ENCODE measurements at places on chromosomes 1 and 21. TPM values are rescaled to one million over a fixed set of nuclear protein-coding genes. Genes with fewer than 3 reads are reported as not detected.

SLC37A1 gene
- total RNA-seq, result 2.0 TPM

- peak; percentile 76 for DNase-seq
Observed at GRCh38 chr1:212432661-212433576, at the start of gene NENF. Gene NENF, plus strand, starts transcription at chr1:212432920. Its CDS starts 24 bp downstream, at chr1:212432944.

DNA sequence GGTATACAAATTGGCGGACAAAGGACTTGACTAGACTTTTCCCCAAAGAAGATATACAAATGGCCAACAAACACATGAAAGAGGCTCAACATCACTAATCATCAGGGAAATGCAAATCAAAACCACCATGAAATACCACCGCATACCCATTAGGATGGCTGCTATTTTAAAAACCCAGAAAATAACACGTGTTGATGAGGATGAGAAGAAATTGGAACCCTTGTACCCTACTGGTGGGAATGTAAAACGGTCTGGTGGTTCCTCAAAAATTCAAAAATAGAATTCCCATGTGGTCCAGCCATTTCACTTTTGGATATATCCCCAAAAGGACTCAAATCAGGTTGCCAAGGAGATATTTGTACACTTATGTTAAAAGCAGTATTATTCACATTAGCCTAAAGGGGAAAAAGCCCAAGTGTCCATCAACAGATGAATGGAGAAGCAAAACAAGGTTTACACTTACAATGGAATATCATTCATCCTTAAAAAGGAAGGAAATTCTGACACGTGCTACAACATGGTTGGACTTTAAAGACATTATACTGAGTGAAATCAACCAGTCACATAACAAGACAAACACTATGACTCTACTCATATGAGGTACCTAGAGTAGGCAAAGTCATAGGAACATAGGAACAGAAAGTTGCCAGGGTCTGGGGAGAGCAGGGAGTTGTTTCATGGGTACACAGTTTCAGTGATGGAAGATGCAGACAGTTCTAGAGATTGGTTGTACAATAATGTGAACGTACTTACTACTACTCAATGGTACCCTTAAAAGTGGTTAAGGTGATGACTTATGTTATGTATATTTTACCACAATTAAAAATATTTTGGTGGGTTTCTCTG is 17.0 kb downstream of the CD34 start:
- DNase-seq, result no peak

GRCh38 chr1:160048335-160048734 is 16.5 kb upstream of the PIGM start:
- no peak for DNase-seq

DNA sequence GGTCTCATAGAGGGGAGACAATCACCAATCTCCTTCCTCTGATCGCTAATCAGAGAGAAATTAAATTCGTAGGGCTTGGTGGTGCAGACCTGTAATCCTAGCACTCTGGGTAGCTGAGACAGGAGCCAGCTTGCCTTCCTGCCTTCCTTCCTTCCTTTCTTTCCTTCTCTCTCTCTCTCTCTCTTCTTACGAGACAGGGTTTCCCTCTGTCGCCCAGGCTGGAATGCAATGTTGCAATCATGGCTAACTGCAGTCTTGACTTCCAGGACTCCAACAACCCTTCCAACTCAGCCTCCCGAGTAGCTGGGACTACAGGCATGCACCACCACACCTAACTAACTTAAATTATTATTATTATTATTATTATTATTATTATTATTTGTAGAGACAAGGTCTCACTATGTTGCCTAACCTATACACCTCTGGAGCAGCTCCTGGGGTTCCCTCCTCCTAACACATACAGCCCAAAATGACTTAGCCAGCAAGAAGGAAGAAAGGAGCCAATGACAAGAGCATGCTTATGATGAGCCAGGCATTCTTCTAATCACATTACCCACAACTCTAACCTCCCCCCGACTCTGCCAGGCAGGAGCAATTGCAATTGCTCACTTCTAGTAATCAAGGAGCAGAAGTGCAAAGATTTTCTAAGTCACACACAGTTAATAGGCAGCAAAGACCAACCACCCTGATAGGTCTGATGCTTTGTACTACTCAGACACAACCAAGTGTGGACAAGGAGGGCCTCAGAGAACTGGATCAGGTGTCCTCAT is 105.4 kb upstream of the F3 start:
- no peak for DNase-seq

CLCA2 gene
- total RNA-seq, result not detected

DNA sequence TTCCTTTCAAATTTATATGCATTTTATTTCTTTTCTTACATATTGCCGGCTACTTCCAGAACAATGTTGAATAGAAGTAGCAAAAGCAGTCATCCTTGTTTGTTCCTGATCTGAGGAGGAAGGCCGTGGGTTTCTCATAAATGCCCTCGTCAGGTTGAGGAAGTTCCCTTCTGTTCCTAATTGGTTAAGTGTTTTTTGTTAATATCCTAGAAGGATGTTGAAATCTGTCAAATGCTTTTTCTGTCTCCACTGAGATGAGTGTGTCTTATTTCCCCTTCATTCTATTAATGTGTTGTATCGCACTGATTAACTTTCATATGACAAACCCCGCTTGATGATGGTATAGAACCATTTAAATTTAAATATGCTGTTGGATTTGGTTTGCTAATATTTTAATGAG is 15.4 kb downstream of the TTLL10 start:
- DNase-seq, result no peak

LCE3A gene
- total RNA-seq, result not detected

DNA sequence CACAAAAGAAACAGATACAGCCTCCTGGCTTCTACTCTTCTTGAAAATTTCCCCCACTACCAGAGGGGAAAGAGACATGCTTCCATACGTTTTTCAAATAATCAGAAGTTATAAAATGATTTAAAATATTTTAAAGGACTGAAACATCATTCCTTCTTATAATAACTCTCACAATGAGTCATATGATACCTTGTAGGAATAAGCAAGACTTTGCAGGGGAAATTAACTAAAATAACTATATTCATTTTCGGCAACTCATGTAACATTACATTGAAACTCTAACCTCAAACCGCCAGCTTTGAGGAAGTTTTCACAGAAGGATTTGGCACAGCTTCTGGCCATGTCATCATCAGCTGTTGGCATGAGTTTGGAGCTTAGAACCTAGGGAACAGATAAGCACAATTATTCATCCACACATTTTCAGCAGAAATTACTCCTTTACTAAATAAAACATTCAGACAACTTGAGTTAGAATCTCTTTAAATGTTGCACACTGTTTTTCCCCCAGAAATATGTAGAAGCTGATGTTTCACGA is 85.9 kb downstream of the USP24 start:
- DNase-seq, result no peak

- DNase-seq, result no peak
Observed at GRCh38 chr1:21651214-21652042, 17.7 kb downstream of the RAP1GAP start.

DNA sequence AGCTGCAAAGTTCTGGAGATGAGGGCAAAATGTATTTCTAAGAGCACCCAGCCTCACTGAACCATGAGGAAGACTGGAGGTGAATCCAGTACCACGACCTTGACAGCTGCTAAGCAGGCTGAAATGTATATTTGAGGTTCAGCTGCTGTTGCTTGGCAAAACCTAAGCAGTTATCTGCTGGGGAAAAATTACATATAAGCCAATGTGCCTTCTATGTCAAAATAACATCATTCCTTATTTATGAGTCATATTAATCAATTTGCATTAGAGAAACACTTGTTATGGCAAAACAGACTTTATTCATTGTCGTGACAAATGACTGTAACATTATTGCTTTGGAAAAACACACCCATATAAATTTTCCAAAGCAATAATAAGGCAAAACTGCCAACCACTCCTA is 560.5 kb upstream of the NR5A2 start:
- no peak for DNase-seq

GRCh38 chr1:203406446-203407045 is 55.6 kb upstream of the FMOD start:
- DNase-seq, result peak; percentile 82

GRCh38 chr1:214648801-214649200 is 45.8 kb downstream of the CENPF start:
- DNase-seq, result no peak

- no peak for DNase-seq
Observed at GRCh38 chr1:115746021-115746690, 22.4 kb downstream of the CASQ2 start.

DNA sequence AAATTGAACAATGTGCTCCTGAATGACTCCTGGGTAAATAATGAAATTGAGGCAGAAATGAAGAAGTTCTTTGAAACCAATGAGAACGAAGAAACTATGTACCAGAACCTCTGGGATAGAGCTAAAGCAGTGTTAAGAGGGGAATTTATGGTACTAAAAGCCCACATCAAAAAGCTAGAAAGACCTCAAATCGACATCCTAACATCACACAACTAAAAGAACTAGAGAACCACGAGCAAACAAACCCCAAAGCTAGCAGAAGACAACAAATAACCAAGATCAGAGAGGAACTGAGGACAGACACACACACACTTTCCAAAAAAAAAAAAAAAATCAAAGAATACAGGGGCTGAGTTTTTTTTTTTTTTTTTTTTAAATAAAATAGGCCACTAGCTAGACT is 564.2 kb downstream of the SMYD3 start:
- no peak for DNase-seq

DNA sequence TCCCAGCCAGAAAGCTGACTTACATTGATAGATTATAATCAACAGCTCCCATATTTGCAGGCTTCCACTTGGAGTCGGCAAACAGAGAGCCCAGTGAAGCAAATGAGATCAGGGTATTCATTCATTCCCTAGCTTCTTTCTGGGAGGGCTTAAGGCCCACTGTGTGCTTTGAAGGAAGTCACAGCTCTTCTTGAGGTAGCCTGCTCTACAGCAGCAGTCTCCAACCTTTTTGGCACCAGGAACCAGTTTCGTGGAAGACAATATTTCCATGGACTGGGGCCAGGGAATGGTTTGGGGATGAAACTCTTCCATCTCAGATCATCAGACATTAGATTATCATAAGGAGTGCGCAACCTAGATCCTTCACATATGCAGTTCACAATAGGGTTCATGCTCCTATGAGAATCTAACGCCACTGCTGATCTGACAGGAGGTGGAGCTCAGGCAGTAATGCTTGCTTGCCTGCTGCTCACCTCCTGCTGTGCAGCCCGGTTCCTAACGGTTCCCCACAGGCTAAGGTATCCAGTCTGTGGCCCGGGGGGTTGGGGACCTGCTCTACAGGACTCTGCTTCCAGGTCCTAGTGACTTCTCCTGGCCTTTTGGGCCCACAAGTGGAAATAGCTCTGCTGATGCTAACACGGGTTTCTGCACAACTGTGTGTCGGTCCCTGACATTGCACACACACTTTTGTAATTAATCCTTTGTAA is 13.7 kb upstream of the ADAM30 start:
- DNase-seq, result no peak

TCEA3 gene
- total RNA-seq, result 40.1 TPM

All from right atrium auricular region (tissue), 2 donors.